ENCODE measurements at places on chromosomes 5 and 9.

DNA sequence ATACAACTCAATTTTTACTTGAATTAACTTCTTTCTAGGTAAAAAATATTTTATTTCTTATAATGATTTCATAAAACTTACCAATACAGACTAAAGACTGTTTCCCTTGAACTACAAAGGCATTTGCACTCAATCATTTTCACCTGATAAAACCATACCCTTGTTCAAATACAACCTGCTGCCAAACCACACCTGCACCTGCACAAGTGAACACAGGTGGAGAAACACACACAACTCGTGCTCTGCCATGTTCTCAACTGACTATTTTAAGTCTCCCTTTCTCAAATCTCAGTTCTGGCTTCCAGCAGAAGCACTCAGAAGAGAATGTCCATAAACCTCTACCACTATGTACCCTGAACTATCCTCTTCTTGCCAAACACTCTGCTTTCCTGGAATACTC is 1892.1 kb downstream of the MAT2B start:
- DNase-seq, result no peak

- no peak for DNase-seq
These were observed 124.4 kb upstream of the MAP1B start for GRCh38 chr5:71982717-71983395.

DNA sequence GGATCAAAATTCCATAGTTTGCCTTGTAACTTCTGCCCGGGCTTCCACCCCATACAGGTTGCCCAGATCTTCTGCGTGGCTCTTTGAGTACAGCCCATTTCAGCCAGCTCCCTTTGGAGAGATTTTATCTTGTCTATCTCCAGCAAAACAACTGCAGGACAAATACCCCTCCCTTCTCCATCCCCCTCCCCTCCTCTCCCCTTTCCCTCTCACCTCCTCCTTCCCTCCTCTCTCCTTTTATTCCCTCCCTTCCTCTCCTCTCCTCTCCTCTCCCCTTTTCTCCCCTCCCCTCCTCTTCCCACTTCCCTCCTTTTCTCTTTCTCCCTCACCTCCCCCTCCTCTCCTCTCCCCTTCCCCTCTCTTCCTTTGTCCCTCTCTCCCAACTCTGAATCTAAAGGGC is 58.2 kb downstream of the COL15A1 start:
- no peak for DNase-seq

DNA sequence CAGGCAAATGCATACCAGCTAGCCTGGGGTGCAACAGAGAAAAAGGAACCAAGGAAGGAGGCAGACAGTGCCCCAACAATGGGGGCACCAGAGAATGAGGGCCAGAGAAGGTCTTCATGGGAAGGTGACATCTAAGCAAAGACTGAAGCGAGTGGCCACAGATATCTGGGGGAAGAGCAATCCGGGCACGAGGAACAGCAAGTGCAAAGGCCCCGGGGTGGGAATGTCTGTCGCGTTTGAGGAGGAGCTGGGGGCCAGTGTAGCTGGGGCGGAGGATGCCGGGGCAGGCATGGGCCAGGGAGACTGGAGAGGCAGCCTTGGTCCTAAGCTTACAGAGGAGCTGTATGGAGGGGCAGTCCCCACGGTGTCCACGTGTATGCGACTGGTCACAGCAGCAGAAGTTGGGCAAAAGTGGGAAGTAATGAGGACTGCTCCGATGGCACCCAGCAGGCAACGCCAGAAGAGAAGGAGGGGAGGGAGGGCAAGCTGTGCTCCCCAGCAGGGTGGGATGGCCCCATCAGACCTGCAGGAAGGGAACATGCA is 19.1 kb downstream of the EEIG1 start:
- no peak for DNase-seq

GRCh38 chr5:68067976-68068603 is 147.5 kb upstream of the PIK3R1 start:
- DNase-seq, result no peak

GRCh38 chr5:136032564-136032963 is 3.8 kb downstream of the TGFBI start:
- no peak for DNase-seq

- no peak for DNase-seq
These were observed 12.3 kb downstream of the ZSWIM6 start for GRCh38 chr5:61344187-61344944.

GRCh38 chr5:174777111-174777510 is 52.7 kb downstream of the MSX2 start:
- no peak for DNase-seq

DNA sequence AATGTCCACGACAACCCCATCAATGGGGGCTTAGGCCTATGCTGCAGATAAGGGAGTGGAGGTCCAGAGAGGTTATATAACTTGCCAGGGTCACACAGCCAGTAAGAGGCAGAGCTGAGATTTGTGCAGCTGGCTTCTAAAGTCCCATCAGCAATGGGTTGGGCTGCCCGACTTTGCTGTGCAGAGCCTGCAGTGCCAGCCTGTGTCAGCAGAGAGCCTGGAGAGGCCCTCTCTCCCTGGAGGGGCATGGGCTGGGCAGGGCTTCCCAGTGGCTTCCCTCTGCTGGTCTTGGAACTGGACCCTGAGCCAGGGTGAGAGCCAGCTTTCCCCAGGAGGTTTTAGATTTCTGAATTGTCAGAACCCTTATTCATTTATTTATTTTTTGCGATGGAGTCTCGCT is 77.2 kb upstream of the RAPGEF1 start:
- no peak for DNase-seq

DNA sequence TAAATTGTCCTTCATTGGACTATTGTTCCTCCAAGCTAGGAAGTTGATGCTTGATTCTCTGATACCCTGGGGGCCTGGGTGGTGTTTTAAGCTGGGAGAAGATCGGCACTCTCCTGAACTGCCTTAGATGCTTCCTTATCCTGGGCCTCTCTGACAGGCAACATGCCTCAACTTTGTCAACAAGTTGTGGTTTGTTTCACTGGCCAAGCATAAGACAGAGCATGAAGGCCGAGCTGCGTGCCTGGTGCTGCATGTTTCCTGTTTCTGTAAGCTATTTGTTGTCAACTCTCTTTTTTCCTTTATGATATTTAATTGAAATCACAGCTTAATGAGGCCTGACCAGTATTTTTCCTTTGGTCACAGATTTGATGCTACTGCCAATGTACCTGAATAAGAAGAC is 187.6 kb upstream of the TNC start:
- no peak for DNase-seq

- no peak for DNase-seq
These were observed 84.7 kb upstream of the TNFAIP8 start for GRCh38 chr5:119270960-119271757.

DNA sequence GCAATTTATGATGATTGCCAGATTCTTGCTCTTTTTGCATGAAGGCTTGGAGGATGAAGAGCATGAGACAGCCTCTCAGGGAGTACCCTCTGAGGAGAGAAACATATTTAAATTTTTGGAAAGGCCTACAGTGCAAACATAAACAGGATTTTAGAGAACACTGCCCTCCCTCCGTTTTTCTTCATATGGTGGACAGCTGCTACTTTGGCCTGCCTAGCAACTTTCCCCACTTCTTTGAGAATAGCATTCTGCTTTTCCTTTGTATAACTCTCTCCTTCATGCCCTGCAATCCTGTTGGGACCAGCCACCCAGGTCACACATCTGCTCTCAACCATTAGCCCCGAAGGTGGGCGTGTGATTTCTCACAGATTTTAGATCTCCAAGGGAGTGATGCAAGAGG is 20.5 kb upstream of the TXN start:
- DNase-seq, result no peak

- no peak for DNase-seq
These were observed 37.3 kb downstream of the PROP1 start for GRCh38 chr5:177958696-177959095.

- no peak for DNase-seq
These were observed 14.6 kb upstream of the PBX3 start for GRCh38 chr9:125732562-125732961.

DNA sequence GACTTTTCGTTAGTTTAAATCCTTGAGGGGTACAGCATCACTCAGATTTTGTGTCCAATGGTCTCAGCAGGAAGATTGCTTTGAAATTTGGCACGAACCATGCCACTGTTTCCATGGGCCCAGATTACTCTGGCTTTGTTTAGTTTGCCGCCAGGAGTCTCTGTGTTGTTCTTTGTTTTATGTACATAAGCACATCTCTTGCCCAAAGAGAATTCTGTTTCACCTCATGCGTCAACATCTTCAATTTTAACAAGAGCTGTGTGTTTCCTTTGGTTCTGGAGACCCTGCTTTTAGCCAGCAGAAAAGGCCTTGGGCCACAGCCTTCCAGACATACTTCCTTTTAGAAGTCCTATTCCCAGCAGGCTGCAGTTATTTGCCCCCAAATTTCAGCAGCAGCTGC is 62.4 kb downstream of the TNPO1 start:
- no peak for DNase-seq

DNA sequence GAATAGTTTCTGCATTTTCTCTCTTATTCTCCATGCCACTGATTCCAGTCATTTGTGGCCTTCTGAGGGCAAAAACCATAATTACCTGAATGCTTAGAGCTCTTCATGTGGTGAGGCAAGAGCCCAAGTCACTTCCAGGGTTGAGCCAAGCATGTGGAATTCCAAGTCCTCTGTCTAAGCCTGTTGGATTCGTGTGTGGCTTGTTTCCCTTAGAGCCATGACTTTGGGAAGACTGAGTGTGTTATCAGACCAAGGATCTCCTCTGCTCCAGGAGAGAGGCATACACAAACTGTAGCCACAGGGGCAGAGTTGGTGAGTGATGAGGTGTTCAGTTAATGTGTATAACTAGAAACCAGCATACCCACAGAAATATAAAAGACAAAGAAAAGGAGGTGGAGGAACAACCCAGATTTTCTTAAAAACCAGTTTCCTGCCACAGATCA is 27.1 kb downstream of the SLC22A5 start:
- DNase-seq, result no peak

DNA sequence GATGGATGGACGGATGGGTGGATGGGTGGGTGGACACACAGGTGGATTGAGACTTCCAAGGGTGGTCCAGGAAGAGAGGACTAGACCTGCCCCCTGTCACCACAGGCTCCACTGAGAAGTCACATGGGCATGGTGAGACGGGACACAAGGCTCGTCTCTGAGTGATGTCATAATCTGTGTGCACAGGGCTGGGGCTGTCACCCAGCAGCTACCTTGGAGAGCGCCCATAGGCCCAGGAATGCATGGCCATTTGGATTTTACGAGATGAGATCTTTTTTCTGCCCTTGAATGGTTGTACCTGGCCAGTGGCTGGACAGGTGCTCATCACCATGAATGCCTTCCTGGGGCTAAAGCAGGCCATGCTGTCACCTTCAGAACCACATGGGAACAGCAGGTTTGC is 3.1 kb downstream of the OLFM1 start:
- no peak for DNase-seq

DNA sequence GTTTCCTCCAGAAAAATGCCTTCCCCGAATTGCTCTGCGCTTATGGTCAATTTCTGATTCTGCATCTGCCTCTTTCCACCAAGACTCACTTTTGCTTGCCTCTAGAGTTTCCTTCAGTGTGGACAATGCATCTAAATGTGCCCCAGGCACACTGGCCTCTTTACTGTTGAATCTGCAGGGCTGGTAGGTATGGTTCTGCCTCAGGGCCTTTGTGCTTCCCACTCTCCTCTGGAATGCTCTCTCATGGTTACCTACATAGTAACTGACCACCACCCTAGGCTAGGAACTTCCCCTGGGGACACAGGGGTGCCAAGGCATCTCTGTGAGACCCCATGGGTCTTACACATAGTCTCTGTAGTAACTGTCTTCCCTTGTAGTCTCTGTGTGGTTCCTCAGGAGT is 1258.6 kb downstream of the CDH12 start:
- DNase-seq, result no peak

GRCh38 chr9:79409182-79409823 is 162.5 kb upstream of the TLE4 start:
- no peak for DNase-seq

DNA sequence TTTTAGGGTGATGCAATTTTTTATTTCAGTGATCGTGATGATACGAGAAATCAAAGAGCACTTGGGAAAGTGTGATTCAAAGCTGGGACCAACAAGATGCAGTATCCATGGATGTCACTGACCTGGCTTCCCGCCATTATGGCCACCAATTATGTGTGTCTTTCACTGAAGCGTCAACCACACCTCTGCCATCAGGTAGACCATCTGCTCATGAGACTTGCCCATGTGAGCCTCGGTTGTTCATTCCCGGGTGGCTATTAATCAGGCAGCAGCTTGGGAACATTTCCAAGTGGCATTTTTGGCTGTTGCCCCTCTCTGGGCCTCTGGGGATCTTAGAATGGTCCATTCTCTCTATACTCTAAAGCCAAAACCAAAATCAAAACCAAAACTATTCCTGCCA is 436.0 kb upstream of the ADAMTSL1 start:
- no peak for DNase-seq

GRCh38 chr5:10958728-10959127 is 197.7 kb upstream of the DAP start:
- DNase-seq, result no peak

DNA sequence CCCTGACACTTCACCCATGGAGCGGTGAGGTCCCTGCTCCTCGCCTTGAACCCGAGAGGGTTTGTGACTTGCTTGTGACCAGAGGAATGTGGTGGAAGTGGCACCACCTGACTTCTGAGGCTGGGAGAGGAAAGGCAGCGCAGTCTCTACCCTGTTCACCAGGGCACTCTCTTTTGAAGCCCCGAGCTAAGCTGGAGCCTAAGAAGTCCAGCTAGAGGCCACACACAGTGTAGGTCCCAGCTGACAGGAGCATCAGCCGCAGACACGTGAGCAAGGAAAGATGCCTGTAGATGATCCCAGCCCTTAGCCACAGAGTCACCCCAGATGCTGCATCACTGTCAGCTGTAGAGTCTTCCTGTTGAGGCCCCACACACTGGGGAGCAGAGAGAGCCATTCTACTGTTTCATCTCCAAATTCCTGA is 1.7 kb upstream of the ANGPTL2 start:
- no peak for DNase-seq

DNA sequence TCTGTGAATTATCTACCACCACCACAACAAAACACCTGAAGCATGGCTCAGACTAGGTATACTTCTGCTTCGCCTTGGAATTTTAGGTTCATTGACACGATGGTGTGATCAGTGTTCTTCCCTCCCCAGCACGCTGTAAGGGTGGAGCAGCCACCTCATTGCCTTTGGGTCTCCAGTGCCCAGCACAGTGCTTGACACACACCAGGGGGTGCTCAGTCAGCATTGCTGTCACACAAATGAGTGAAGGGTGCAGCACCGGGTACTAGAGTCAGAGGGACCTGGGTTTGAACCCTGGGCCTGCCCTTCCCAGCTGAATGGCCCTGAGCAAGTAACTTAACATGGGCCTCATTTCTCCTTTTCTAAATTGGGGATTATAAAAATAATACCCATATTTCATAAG is 9.9 kb upstream of the ANGPTL2 start:
- no peak for DNase-seq

DNA sequence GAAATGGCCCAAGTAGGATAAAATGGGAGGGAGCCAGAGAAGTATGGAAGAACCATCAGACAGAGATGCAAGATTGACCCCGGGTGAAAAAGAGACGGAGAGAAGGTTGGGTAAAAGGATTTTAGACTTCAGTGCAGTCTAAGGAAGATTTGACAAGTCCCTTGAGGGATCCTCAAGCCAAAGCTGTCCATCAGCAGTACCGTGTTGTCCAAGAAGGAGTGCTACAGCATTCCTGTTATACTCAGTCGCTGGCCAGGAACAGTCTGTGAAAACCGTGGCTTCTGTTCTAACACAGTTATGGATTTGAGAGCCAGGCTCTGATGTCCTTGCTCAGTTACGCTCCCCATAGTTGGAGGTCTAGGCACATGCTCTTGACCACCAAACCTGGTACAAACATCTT is 383.9 kb upstream of the DAB2 start:
- no peak for DNase-seq
